ENCODE measurements at places on chromosomes 1 and 21. TPM values are rescaled to one million over a fixed set of nuclear protein-coding genes. Genes with fewer than 3 reads are reported as not detected.

The C1orf185 gene
- total RNA-seq: not detected

The PARK7 gene
- 156 TPM for total RNA-seq

The RYR2 gene
- 2.9 TPM for total RNA-seq

The PSMB4 gene
- 229 TPM for total RNA-seq

The CCDC28B gene
- 2.9 TPM for total RNA-seq

The KRTAP21-2 gene
- total RNA-seq: not detected

The SPAG17 gene
- not detected for total RNA-seq

Data from prostate gland (tissue), 2 donors.